GM03348 (cell line): ENCODE measurements at places on chromosomes 7 and 10.
A peak's percentile ranks its signal among the peaks of the same experiment; 100 is the strongest.

DNA sequence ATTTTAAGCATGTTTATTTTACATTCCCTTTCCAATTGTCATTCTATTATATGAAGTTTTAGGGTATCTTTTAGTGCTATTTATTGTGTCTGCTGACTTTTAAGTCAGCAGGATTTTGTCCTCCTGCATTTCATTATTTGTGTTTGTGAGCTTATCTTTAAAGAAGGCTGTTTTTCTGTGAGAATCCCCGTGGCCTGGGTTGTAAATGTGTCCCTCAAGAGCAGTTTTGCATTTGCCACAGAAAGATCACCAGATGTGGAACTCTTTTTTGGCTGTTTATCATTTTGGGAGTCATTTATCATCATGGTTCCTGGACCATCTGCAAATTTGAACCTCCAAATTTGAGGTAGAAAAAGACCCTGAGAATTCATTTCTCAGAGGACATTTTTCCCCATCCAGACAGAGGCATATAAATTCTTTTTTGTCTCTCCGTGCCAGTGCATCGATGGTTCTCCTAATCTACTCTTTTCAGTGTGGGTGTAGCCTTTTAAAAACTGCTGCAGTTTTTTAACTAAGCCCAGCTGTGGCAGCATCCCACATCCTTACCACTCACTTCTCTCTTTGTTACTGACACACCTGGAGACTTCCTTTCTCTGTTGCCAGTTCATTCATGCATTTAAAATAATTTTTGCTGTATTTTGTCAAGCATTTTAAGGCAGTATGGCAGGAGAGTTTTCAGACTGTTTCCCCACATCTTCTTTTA, 20.1 kb upstream of the MTURN start:
- DNase-seq, result no peak

GRCh38 chr10:111410740-111411139, 333.9 kb downstream of the ADRA2A start:
- peak; percentile 73 for DNase-seq

- peak; percentile 89 for DNase-seq
These were observed at the start of gene ELAPOR2 for GRCh38 chr7:87059525-87060287. ELAPOR2 (minus strand) TSS chr7:87059654; CDS start chr7:87059513, 141 bp downstream.

DNA sequence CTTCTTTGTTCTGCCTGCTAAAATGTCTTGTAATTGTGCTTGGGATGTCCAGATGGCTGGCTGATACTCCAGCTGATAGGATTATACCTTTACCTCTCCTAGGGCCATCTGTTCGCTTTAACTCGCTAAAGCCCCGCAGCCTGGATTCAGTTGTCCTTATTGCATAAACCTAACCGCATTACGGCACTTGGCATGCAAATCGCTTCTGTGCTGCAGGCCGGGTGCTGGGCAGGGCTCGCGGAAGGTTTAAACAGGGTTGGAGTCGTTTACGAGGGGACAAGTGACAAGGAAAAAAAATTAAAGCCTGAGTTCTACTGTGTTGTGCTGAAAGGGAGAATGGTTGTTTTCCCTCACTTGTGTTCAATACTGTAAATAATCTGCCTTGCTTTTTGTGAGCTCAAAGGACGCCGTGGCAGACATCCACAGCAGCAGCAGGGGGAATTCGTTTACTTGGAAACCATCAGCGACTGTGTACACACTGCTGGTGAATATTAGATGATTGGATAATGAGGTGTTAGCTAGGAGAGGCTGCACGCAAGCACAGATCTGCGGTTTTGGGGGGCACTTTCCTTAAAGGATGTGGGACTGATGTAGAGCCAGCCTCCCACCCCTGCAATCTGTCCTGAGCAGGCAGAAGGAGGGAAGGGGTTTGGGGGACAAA, 93.0 kb downstream of the EBF3 start:
- peak; percentile 66 for DNase-seq

GRCh38 chr10:83167081-83167480, 972.2 kb upstream of the GHITM start:
- DNase-seq, result no peak

DNA sequence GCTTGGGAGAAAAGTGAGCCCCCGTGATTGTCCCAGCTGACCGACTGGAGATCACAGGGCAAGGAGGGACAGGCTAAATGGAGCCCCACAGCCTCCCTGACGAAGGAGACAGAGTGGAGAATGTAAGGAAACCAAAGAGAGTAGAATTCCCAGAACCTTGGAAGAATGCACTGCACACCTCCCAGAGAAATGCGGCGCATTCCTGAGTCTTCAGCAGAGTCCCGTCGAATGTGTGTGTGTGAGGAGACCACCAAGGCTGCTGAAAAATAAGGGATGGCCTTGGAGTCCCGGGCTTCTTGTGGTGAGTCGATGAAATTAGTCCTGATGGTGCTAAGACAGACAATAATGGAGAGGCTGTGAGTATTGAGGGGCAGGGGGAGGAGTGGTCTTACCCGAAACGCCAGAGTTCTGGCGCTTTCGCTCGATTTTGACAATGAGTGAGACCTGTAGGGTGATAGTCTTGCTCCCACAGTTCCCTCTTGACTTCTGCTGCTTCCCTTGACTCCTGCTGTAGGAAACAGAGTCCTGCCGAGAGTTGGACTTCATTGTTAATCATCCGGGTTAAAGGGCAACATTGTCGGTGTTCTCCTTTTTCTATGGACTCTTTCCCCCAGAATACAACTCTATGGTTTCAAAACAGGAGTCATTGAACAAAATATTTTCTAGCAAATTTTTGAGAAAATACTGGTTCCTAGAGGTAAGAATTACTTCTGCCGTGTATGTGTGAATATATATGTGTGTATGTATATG, 103.2 kb downstream of the CNNM2 start:
- no peak for DNase-seq

DNA sequence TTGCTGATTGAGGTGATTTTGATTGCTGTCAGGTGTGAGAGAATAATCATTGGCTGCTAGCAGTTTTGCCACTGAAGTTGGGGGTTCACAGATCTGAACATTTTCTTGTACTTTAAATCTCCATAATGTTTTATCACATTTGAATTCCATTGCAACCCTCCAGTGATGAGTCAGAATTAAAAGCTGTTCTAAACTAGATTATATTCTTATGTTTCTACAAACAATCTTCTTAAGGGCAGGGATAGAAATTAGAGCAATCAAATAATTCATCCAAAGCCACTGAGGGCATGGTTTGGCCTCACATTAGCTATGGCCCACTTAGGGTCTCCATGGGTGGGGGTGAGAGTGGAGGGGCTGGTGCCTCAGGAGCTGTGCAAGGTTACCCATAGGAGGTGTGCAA, 53.0 kb upstream of the RPA3 start:
- no peak for DNase-seq

DNA sequence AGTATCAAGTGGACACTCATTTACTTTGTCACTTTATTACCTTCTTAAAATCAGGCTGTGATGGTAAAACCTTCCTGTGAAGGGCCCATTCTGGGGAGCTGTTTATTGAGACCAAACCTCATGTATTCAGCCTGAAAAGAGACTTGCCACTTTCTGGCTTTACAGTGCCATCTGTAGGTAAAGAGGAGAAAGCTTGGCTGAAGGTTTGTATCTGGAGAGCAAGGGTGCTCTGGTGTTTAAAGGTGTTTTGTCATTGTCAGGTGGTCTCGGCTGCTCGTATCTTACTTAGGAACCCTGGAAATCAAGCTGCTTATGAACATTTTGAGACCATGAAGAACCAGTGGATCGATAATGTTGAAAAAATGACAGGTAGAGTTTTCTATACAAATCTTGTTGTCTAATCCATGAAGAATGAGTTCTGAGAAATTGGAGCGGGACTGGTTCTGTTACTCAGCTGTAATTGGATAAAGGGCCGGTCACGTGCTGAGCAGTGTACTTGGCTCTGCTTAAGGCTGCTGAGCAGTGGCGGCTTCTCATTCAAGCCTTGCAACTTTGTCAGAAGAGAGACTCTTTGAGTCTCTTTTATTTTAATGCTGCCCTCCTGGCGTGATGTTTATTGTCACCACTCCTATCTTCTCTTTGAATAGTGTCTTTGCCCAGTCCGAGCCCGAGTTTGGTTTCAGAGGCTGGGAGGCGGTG, 46.9 kb downstream of the AP3M1 start:
- peak; percentile 39 for DNase-seq

- DNase-seq, result no peak
These were observed 45.1 kb downstream of the CHN2 start for GRCh38 chr7:29239638-29240037.

DNA sequence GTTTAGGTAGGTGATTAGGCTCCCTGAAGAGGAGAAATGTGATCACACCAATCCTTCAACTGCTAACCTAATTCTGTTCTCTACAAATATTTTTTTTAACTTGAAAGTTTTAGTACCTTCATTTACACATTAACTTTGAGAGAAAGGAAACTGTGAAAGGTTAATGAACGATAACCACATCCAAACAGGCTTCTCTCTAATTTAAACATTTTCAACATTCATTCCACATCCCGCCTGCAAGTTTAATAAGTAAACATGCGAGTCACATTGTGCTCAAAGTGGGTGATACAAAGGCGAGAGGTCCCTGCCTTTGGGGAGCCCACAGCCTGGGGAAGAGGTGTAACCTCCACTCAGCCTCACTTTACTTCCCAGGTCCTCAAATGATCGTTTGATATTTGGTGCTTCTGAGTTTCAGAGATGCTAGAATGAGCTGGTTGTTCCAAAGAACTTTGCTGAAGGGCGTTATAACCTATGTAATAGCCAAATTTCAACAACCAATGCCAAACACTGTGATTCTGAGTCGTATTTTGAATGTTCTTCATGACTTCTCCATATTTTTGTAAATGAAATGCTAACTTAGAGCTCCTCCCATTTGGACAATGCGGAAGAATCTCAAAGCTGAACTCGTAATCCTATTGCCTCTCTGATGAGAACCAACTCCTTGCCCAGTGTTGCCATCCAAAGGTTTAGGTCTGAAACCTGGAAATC, 47.5 kb downstream of the DENND2A start:
- DNase-seq, result no peak

- no peak for DNase-seq
These were observed 14.4 kb downstream of the PDCD4 start for GRCh38 chr10:110885932-110886674.

- no peak for DNase-seq
These were observed 101.9 kb upstream of the TNRC18 start for GRCh38 chr7:5525271-5526099.

DNA sequence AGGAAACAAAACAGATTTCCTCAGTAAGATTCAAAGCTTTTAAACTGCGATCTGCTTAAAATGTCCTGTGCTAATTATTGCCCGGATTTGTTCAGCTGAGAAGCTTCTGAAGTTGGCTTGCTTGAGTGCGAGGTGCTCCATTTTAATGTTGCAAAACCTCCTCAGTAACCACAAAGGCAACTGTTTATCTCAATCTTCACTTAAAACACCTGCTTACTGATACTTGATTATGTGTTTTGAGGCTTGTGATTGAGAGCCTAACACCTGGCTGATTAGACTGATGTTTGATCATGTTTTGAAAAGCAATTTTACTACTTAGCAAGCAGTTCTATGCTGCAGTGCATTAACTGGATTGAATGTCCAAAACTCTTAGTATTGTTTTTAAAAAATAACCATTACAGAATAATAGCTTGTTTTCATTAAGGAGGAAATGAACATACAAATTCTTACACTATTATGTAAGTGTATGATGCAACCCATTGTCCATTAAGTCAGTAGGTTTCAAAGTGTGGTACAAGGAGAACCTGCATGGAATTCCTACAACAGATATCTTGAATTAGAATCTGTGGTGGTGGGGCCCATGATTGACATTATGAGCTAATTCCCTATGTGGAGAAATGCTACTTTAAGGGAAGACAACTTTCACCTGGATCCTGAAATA, 96.9 kb upstream of the FAM180A start:
- DNase-seq, result no peak

GRCh38 chr10:89683883-89684282, 17.5 kb upstream of the KIF20B start:
- DNase-seq, result no peak

- DNase-seq, result no peak
These were observed 54.9 kb downstream of the AKAP9 start for GRCh38 chr7:91995391-91996105.

GRCh38 chr10:30940256-30940655, 91.4 kb downstream of the ZNF438 start:
- no peak for DNase-seq

DNA sequence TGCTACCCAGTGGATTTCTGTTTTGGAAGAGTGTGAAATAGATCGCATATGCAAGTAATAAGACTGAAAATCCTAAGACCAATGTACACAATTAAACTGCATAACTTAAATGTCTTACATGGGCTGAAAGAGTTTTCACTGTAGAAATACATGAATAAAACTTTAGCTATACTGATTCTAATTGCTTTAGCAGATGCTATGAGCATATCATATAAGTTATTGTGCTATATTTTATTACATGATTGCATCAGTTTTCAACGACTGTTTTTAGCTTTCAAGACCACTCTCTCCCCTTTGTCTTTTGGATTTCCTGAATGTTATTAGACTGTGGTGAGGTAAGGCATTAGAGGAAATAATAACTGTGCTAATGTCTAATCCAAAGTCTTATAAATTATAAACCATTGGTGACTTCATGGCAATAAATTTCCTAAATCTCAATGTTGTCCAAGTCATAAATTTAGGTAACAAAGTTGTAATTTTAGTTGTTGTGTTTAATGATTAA, 124.5 kb downstream of the SEMA3A start:
- DNase-seq, result no peak

GRCh38 chr7:153887749-153888569, 164.2 kb upstream of the DPP6 start:
- peak; percentile 5 for DNase-seq

GRCh38 chr7:99112097-99112496, 31.8 kb downstream of the SMURF1 start:
- DNase-seq, result no peak

GRCh38 chr7:13910805-13911551, 78.5 kb downstream of the ETV1 start:
- no peak for DNase-seq

- no peak for DNase-seq
These were observed 208.2 kb downstream of the WDR11 start for GRCh38 chr10:121059351-121059750.

DNA sequence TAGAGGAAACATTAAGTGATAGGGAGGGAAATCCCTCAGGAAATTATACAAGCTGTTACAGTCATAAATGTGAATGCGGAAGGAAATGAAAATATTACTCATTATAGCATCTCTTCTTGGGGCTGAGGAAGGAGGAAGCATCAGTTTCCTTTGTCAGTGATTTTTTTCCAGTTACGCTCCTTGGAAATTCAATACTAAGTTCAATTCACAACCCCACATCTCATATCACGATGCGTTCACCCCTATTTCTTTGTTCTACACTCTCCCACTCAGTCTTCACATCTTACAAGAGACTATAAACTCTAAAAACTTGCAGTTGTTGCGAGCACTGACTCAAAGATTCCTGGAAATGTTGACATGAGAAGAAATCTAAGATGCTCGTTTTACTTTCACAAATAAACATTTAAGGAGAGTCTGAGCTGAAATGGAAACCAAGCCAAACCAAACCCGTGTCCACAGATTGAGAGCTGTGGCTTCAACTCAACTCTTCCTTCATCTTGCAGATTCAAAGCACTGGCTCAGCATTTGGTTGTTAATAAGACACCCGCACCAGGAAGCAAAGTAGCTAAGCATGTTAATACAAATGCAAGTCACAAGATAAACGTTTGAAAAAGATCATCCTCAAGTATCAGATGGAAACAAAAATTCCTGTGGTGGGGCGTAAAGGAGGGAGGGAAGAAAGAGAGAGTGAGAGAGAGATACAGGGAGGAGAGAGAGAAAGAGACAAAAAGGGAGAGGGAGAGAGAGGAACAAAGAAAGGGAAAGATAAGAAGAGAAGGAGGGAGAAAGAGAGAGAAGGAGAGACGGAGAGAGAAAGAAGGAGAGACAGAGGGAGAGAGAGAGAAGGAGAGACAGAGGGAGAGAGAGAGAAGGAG, 150.0 kb upstream of the RSU1 start:
- peak; percentile 30 for DNase-seq
